ENCODE measurements at places on chromosomes 13 and 19.

GRCh38 chr19:11921852-11922495 lies 2.9 kb upstream of the ZNF700 start:
- DNase-seq, result no peak

DNA sequence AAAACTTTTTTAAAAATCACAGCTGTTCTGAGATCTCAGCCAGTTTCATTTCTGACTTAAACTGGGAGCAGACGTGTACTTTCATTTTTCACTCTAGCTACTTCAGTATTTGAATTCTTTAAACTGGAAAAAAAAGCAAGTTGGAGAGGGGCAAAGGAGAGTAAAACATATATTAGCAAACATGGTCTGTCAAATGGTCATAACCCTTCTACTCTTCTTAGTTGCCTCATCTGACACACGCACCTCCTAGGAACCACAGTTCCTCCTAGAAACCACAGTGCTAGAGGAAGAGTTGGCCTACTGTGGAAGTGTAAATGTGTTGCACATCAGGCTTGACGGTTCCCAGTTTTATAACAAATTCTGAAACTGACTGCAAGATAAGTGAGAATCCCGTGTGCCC lies 47.2 kb downstream of the TM9SF2 start:
- DNase-seq, result no peak

GRCh38 chr13:27170221-27170515 lies 1.4 kb downstream of the USP12 start:
- peak; percentile 60 for DNase-seq

- no peak for DNase-seq
Observed at GRCh38 chr13:68050761-68051160, 820.6 kb upstream of the PCDH9 start.

DNA sequence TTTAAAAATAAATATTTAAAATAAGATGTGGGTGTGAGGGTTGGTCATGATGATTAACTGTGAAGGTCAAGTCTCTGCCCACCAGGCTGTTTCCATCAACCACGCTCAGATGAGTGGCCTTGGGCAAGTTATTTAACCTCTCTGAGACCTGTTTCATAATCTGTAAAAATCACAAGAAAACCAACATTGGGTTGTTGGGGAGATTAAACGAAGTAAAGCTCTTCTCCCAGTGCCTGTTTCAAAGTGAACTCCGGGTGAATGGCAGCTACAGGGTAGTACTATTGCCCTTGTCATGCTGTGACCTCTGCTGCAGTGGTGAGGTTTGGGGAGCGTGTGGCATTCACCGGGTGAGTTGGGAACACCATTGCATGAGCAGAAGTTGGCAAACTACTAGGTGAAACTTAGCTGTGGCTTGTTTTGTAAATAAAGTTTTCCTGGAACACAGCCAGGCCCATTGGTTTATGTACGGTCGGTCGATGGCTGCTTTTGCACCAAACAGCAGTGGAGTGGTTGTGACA lies 153.2 kb downstream of the USP12 start:
- DNase-seq, result no peak

DNA sequence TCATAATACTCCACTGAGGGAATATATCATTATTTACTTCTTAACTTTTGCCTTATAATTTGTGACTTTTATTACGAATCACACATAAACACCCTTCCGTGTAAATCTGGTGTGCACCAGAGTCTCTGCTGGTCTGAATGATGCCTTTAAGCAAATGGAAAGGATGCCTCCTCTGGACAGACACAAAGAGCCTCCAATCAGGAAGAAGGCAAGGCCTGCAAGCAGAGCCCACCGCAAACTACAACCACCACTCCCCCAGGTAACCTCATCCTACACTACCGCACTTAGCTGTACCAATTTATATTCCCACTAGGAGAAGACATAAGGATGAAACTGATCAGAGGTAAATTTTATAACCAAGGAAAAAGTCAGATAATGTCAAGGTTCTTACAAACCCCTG lies 137.6 kb downstream of the KLF12 start:
- no peak for DNase-seq

DNA sequence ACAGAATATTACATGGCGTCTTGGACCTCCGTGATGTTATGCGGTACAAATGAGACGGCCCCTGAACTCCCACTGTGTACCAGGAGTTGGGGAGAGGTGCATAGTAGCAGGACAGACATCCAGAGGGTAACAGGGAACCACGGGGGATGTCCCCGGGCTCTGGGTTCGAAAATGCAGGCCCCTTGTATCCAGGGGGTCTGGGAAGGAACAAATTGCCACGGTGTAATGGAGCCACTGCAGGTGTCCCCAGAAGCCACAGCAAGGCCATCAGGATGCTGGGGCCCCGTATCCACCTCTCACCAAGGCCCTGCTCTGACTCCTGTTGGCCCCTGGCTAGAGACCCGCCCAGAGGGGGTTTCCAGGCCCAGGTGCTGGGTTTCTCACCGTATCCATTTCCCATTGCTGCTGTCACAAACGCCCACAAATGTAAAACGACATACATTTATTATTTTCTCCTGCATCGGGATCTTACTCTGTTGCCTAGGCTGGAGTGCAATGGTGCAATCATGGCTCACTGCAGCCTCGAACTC lies 77.8 kb downstream of the INSR start:
- DNase-seq, result no peak

DNA sequence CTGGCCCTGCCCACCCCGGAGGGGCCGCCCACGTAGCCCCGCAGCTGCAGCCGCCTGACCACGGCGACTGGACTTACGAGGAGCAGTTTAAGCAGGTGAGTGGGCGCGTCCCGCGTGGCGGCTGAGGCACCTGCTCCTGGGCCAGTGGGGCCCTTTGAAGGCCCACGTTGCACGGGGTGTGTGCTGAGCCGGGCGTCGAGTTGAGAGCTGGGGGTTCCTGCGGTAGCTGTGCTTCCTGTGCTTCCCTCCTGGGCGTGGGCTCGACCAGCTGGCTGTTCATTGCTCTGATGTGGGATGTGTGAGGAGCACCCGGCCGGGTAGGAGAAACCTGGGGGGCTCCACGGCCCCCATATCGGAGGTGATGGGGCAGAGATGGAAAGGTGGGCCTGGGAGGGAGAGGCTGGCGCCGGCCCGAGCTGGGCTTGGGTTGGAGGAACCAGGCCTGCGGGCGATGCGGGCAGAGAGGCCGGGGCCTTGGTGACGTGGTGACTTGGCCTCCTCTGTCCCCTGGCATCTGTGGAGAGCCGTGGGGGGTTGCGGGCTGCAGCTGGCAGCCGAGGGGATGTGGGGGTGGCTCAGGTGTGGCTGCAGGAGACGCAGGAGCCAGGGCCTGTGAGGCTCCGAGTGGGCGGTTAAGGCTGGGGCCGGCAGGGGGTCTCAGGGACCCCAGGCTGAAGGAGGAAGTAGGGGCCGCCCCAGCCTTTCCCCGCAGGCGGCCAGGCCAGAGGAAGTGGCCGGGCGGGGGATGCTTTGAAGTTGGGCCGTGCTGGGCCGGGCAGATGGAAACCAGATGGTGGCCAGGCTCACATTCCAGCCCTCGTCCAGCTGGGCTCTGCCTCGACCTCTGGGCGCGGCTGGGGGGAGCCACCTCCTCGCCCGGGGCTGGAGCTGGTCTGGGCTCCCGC lies 7.1 kb downstream of the ARID3A start:
- no peak for DNase-seq

- no peak for DNase-seq
Observed at GRCh38 chr13:47250146-47250545, 353.3 kb upstream of the HTR2A start.

DNA sequence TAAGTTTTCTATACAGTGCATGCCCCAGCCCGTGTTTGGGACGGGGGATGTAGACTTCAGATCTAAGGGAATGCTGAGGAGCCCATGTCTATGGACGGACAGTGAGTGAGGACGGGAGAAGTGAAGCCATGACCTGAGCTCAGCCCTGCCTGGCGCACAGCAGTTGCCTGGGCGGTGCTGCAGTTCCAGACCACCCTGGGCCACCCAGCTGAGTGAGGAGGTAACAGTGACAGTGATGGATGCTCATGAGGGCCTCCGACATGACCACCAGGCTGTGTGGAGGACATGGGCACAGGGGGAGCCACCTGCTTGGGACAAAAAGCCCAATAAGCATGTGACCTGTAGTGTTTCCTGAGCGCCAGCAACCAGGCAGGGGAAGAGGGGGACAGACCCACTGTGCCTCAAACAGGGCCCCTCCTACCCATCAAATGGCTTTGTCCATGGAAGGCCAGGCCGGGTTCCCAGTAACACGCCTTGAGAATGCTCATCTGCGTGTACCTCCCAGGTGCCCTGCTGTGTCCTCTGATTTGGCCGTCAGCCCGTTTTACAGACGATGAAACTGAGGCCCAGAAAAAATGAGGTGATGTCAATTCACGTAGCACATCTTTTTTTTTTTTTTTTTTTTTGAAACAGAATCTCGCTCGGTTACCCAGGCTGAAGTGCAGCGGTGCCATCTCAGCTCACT lies 22.6 kb downstream of the NOSIP start:
- DNase-seq, result no peak

GRCh38 chr13:106145997-106146864 lies 389.2 kb downstream of the EFNB2 start:
- DNase-seq, result no peak

- DNase-seq, result no peak
Observed at GRCh38 chr19:3220576-3220975, 3.9 kb upstream of the CELF5 start.

GRCh38 chr13:73948848-73949529 lies 185.2 kb downstream of the KLF12 start:
- no peak for DNase-seq

- DNase-seq, result no peak
Observed at GRCh38 chr19:29542776-29543175, 17.0 kb downstream of the VSTM2B start.

DNA sequence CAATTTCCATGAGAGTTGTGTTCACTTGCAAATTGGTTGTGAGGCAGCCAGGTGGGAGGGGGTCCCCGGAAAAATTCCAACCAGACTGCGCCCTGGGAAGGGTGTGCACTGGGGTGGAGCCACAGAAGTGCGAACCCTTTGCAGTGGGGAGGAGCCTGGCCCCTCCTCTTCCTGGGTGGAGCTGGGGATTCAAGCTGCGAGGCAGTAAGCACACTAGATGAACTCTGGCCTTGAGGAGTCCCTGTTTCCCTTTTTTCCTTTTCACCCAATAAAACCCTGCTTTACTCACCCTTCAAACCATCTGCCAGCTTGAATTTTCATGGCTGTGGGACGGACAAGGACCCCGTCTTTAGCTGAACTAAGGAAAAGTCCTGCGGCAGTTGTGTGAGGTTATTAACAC lies 31.0 kb upstream of the MBNL2 start:
- DNase-seq, result no peak

DNA sequence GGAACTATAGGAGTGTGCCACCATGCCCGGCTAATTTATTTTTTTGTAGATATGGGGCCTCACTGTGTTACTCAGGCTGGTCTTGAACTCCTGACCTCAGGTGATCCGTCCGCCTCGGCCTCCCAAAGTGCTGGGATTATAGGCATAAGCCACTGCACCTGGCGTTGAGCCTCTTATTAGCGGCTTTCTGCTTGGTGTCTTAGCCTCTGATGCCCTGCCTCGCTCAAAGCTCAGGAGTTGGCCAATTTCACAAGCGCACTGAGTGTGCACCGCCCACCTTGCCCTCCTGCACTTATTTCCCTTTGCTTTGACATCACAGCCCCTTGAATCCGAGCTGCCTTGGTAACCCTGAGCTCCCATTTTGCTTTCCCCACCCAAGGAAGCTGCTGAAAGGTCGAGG lies 10.1 kb downstream of the YIPF2 start:
- no peak for DNase-seq

GRCh38 chr19:11273296-11273695 lies 11.0 kb upstream of the DOCK6 start:
- no peak for DNase-seq

DNA sequence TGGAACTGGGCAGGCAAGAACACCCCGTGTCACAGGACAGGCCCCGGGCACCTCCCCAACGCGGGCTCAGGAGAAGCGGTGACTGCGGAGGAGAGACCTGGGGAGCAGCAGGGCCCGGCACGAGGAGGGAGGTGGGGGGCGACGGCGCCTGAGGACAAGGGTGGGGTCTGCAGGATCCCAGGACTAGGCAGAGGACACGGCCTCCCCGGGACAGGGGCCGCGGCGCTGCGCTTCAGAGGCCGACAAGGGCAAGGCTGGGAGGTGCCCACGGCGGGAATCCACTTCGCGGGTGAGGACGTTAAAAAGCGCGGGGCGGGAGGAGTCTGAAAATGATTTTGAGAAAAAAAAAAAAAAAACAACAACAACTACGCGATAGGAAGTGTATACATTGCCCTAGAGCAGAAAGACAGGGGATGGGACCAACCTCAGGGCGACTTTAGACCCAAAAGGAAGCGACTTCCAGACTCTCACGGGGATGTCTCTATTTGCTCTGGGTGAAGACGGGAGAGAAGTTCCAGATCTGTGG lies 44.9 kb downstream of the ZNF611 start:
- DNase-seq, result peak; percentile 77

- no peak for DNase-seq
Observed at GRCh38 chr13:46637213-46637612, 84.2 kb downstream of the LRCH1 start.

DNA sequence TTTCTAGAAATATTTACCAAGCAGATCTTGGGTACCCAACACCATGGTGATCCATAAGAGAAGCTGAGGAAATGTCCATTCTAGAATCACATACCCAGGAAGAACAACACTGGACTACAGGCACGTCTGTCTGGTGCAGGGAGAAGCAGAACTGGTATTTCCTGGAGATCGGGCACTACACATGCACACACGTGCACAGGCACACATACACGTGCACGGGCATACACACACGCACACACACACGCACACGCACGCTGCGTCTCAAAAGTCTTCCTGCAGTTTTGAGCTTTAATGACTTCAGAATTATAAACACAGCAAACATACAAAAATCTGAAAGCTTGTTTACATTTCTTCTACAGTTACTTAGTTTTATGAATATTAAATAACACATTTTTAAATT lies 189.8 kb downstream of the DCLK1 start:
- DNase-seq, result no peak

- peak; percentile 87 for DNase-seq
Observed at GRCh38 chr19:2261438-2262172, 5.4 kb upstream of the JSRP1 start.

GRCh38 chr13:40345149-40345514 lies 321.3 kb downstream of the FOXO1 start:
- DNase-seq, result peak; percentile 25

GRCh38 chr13:97849305-97849704 lies 104.2 kb upstream of the IPO5 start:
- DNase-seq, result peak; percentile 62

DNA sequence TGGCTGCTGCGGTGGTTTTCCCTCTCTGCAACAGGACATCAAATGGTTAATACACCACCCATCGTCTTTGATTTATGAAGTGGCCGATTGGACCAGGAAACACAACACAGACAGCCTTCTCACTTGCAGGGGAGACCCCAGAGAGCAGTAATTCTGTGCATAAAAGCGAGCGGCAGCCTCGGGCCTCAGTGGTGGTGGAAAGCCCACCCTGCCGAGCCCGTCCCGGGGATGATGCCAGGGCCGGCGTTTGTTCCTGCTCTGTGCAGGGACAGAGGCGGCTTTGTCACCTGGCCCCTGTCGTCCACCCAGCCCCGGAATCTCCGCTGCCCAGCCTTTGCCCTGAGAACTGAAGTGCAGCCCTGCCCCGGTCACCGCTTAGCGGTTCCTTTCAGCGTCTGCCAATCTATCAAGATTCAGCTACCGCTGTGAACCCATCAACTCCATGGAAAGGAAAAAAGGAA lies 184.4 kb downstream of the TSHZ3 start:
- DNase-seq, result no peak

All from Karpas-422 (cell line).